Large intestine (tissue), 12 donors: ENCODE measurements at places on chromosomes 1 and 21.
A peak's percentile ranks its signal among the peaks of the same experiment; 100 is the strongest.

DNA sequence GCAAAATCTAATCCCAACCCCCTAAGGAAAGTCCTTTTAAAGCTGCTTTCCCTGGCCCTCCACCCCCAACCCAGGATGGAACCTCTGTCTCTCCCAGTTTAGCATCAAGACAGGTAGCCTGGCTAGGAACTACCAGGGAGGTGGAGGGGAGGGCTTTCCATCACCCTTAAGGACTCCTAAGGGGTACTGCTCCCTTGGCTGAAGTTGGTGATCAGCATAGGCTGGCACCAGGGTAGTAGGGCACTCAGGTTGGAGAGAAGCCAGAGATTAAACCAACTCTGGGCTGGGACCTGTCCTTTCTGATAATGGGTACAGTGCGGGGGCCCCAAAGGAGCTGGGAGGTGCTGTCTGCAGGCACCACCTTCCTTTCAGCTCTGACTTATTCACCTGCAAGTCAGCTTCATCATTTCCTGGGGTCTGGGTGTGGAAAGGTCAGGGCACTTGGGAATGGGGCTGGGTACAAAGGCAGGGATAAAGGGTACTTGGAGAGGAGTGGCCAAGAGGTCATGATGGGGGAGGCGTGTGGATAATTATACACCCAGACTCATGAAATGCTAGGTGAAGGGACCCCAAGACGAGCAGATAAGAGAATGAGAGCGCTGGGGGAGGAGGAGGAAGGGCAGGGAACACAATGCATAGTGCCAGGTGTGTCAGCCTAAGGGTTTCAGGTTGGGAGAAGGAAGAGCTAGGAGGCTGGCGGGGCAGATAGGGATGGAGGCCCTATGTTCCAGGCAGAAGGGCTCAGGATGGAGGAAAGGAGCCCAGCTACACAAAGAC lies 1.2 kb downstream of the ARHGEF2 start:
- peaks cover 56% of the 10 kb centered on the region for H3K4me1 ChIP-seq
- H3K27ac ChIP-seq = peak overlapping the region; percentile 79
- H3K36me3 ChIP-seq = peaks cover 5% of the 10 kb centered on the region
- H3K27me3 ChIP-seq = no peaks in the 10 kb centered on the region

DNA sequence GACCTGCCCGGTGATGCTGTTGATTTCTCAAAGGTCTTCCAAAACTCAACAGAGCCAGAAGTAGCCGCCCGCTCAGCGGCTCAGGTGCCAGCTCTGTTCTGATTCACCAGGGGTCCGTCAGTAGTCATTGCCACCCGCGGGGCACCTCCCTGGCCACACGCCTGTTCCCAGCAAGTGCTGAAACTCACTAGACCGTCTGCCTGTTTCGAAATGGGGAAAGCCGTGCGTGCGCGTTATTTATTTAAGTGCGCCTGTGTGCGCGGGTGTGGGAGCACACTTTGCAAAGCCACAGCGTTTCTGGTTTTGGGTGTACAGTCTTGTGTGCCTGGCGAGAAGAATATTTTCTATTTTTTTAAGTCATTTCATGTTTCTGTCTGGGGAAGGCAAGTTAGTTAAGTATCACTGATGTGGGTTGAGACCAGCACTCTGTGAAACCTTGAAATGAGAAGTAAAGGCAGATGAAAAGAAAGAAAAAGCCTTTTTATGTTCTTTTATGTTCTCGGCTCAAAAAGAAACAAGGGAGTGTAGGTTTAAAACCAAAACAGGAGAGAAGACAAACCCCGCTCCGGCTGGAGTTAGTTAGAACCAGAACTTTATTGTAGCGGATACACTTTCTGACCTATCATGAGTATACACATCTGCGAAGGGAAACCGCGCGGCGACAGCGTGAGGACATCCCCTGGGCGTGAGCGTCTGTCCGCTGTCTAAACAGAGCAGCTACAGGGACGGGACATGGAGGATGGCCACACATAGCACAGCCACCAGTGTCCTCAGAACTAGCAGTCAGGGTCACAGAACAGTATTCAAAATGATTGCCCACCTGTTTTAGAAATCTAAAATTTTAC lies 77.1 kb downstream of the PIK3CD start:
- no peak for DNase-seq
- peaks cover 79% of the 10 kb centered on the region for H3K36me3 ChIP-seq
- H3K4me1 ChIP-seq = no peaks in the 10 kb centered on the region
- no peaks in the 10 kb centered on the region for H3K27me3 ChIP-seq
- no peak overlapping the region for H3K4me3 ChIP-seq

DNA sequence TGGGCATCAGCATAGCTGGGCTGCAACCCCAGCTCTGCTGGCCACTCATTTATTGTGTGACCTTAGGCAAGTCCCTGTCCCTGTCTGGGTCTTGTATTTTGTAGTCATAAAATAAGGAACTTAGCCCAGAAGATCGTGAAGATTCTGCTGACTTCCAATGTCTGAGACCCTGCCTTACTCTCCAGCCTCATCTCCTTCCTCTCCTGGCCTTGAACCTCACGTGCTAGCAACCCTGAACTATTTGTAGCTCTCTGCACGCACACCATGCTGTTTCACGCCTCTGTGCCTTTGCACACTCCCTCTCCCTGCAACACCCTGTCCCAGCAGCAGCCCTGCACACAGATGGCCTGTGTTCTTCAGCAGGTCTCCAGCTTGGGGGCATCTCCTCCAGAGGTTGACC lies 121.1 kb downstream of the LACTBL1 start:
- H3K27me3 ChIP-seq = no peaks in the 10 kb centered on the region
- peaks cover 8% of the 10 kb centered on the region for H3K36me3 ChIP-seq
- no peak overlapping the region for H3K27ac ChIP-seq
- no peak overlapping the region for H3K4me3 ChIP-seq

GRCh38 chr1:43979528-43980254 lies 681 bp downstream of the B4GALT2 start:
- peak overlapping the region; percentile 28 for H3K27ac ChIP-seq
- peak overlapping the region; percentile 45 for H3K4me3 ChIP-seq
- peak; percentile 68 for DNase-seq
- H3K4me1 ChIP-seq = peaks cover 40% of the 10 kb centered on the region
- no peaks in the 10 kb centered on the region for H3K27me3 ChIP-seq
- peaks cover 34% of the 10 kb centered on the region for H3K36me3 ChIP-seq

- no peak overlapping the region for H3K4me3 ChIP-seq
- H3K4me1 ChIP-seq = peaks cover 27% of the 10 kb centered on the region
- H3K27me3 ChIP-seq = no peaks in the 10 kb centered on the region
Observed at GRCh38 chr1:16184557-16185303, 27.7 kb downstream of the ARHGEF19 start.

DNA sequence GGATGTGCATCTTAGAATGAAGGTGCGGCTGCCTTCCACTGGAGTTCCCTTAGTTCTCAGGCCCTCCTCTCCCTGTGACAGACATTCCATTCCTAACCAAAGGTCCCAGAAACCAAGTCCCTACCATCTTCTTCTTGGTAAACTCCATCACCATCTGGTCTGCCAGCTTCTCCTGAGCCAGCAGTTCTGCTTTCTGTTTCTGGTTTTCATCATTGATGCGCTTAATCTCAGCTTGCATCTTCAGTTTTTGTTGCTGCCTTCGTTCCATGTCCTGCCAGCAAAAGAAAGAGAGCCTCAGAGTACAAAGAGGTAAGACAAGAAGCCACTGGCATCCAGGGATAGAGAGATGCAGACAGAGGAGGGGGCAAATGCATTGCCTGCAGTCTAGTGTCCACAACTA lies 18.0 kb upstream of the VSIG8 start:
- H3K27me3 ChIP-seq = no peaks in the 10 kb centered on the region
- no peaks in the 10 kb centered on the region for H3K36me3 ChIP-seq
- no peak overlapping the region for H3K27ac ChIP-seq
- H3K4me3 ChIP-seq = no peak overlapping the region

DNA sequence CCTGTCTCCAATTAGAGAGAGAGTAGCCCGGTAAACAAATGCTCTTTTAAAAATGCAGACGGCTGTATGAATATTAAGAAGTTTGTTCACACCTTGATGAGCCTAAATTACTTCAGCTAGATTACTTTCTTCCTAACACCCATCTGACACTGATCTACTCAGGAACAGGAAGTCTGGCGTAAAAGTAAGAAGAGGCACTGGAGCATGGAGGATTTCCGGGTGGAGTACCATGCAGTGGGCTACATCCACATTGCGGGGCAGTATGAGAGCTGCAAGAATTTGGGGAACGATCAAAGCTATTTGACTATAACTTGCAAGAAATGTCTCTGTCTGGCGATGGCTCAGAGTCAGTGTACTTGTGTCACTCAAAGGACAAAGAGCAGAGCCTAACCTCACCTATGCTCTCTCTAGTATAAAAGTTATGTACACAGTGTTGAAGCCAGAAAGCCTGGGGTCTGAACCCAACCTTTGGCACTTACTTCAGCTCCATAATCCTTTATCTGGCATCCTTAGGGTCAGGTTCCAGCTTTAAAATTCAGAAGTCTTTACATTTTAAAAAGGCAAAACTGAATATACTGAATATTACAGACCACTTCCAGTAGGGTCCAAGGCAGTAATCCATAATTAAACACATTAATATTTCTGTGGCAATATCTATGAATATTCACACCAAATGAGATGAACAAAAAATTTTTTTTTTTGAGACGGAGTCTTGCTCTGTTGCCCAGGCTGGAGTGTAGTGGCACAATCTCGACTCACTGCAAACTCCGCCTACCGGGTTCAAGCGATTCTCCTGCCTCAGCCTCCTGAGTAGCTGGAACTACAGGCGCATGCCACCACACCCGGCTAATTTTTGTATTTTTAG lies 7.9 kb upstream of the GNPAT start:
- H3K4me1 ChIP-seq = peaks cover 47% of the 10 kb centered on the region
- H3K27ac ChIP-seq = peak overlapping the region; percentile 73
- H3K36me3 ChIP-seq = peaks cover 22% of the 10 kb centered on the region
- peak; percentile 60 for DNase-seq
- no peak overlapping the region for H3K4me3 ChIP-seq
- H3K27me3 ChIP-seq = no peaks in the 10 kb centered on the region

- no peak within 1 kb of the TSS for H3K4me3 ChIP-seq
- H3K27me3 ChIP-seq = peaks cover 3% of the 10 kb centered on the region
- no peak within 1 kb of the TSS for H3K27ac ChIP-seq
Observed at GRCh38 chr1:197268012-197268411, at the start of gene CRB1. Gene CRB1, plus strand, starts transcription at chr1:197268252. Its CDS starts 161 bp downstream, at chr1:197268413.

DNA sequence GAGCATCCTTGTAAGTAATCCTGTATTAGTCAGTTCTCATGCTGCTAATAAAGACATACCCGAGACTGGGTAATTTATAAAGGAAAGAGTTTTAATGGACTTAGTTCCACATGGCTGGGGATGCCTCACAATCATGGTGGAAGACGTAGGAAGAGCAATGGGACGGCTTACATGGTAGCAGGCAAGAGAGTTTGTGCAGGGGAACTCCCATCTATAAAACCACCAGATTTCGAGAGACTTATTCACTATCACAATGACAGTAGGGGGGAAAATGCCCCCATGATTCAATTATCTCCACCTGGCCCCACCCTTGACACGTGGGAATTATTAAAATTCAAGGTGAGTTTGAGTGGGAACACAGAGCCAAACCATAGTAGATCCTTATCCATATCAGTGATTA lies 124.7 kb downstream of the HIVEP3 start:
- no peak for DNase-seq
- H3K4me1 ChIP-seq = no peaks in the 10 kb centered on the region
- no peak overlapping the region for H3K4me3 ChIP-seq

DNA sequence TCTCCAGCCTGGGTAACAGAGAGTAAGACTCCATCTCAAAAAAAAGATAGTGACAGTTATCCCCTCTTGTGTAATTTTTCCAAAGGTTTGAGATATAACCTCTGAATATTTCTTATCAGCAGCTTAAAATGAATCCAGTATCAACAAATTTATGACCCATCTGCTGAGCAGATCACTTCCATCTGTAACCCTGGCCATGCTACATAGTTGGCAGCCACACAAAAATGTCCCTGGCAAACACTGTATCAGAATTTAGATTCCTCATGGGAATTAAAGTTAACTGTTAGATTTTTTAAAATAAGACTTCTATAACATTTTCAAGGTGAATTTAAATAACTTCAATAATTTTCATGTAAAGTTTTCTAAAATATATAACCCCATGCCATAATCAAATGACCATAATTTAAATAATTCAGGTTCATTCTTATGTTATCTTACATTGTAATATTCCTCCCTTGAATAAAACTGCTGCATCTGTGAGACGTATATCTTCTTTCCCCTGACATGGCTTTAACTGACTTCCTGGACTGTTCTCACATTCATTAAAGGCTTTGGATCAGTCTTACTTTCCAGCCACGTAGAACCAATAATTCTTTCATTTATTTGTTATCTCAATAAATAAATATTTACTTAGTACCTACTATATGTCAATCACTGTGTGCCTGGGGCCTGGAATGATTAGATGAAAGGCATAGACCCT lies 5.3 kb upstream of the PRPF38B start:
- no peaks in the 10 kb centered on the region for H3K27me3 ChIP-seq
- peaks cover 3% of the 10 kb centered on the region for H3K4me1 ChIP-seq
- DNase-seq = no peak
- H3K36me3 ChIP-seq = no peaks in the 10 kb centered on the region
- H3K27ac ChIP-seq = no peak overlapping the region

- H3K27me3 ChIP-seq = no peaks in the 10 kb centered on the region
- H3K36me3 ChIP-seq = no peaks in the 10 kb centered on the region
- no peak overlapping the region for H3K4me3 ChIP-seq
- no peak overlapping the region for H3K27ac ChIP-seq
- no peak for DNase-seq
Observed at GRCh38 chr1:51165540-51165939, 63.5 kb downstream of the C1orf185 start.

DNA sequence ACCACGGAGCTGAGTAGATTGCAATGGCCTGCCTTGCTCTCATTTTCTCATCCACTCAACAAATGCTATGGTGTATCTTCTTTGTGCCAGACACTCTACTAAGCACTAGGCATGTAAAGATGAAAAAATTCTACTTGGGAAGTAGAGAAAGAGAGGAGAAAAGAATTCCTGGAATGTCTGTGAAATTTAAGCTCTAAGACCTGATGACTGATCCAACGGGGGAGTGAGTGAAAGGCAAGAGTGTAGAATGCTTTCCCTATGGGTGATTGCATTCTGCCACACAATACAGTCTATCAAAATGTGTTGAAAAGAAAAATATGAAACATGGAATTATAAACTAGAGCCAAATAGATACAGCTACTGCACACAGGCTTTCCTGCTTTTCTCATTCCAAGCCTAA lies 82.3 kb downstream of the CYYR1 start:
- no peaks in the 10 kb centered on the region for H3K27me3 ChIP-seq
- DNase-seq = no peak
- no peaks in the 10 kb centered on the region for H3K4me1 ChIP-seq
- H3K36me3 ChIP-seq = no peaks in the 10 kb centered on the region
- H3K27ac ChIP-seq = no peak overlapping the region

DNA sequence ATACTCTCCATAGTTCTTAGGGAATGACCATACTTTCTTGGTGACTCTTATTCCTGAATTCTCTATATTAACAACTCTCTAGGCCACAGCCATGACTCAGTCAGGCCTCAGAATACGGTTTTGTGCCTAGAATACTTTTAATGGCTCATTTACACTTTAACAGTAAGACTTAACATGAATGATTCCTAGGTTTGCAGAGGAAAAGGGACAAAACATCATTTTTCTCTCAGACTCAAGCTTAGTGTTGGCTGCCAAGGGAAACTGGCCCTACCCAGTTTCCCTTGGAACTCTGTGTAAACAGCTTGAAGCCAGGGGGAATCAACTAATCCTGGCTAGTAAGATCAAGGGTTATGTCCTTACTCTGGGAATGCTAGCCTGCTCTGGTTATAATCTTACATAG lies 164.9 kb upstream of the PKN2 start:
- DNase-seq = no peak
- H3K27me3 ChIP-seq = no peaks in the 10 kb centered on the region
- H3K36me3 ChIP-seq = no peaks in the 10 kb centered on the region
- no peaks in the 10 kb centered on the region for H3K4me1 ChIP-seq
- no peak overlapping the region for H3K27ac ChIP-seq
- H3K4me3 ChIP-seq = no peak overlapping the region
